ENCODE measurements at places on chromosomes 4 and X.

DNA sequence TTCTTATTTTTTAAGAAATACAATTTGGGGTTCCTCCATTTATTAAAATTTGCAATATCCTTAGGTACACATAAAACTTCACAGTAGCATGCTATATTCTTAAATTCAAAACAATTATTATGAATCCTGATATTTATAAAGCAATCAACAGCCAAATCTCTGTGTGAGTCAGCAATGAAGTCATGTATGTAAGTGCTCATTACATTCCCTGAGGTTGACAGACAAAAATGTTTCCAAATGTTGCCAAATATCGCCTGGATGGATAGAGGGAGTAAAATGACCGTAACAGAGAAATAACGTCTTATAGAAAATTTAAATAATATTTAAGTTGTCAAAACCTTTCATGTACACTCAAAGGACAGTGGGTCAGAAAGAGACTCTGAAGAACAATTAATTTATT lies 220.0 kb downstream of the PCDH18 start:
- no peak for DNase-seq

GRCh38 chr4:174681723-174682300 lies 147.2 kb downstream of the GLRA3 start:
- DNase-seq = no peak

DNA sequence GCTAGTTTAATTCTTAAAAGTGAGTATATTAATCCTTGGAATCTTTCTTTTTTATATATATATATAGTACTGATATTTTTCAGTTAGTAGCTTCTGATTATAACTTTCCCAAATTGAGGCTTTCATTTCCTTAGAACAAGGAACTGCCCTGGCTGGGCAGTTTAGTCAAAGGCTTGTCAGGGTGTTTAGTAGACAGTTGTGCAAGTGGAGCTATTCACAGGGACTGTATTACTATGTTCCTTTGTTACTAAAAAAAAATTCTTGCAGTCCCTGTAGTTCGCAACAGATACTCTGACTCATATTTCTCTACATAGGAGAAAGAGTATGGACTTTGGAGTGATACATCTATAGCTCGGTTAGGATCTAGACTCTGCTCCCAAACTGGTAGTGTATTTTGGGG lies 20.8 kb downstream of the USO1 start:
- no peak for DNase-seq

GRCh38 chr4:77045490-77045889 lies 30.3 kb downstream of the CCNI start:
- no peak for DNase-seq

GRCh38 chr4:74158466-74159142 lies 686 bp downstream of the MTHFD2L start:
- no peak for DNase-seq

- DNase-seq = no peak
Measured at GRCh38 chrX:24335871-24336270, 22.0 kb upstream of the SUPT20HL2 start.

DNA sequence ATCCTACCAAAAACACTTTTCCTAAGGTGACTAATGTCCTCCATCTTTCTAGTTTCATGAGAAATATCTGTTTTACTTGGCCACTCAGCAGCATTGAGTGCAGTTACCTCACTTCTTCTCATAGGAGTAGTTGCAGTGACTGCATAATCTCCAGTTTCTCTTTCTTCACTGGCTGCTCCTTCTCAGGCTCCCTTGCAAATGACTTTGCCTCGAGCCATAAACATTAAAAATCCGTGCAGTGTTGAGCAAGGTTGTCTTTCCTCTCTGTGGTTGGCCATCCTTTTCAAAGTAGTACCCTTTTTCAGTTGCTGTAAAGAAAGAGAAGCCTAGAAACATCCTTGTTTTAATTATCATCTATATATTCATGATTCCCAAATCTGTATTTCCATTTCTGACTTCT lies 10.2 kb upstream of the PRKG2 start:
- no peak for DNase-seq

- no peak for DNase-seq
Measured at GRCh38 chr4:148235809-148236208, 206.4 kb downstream of the NR3C2 start.

DNA sequence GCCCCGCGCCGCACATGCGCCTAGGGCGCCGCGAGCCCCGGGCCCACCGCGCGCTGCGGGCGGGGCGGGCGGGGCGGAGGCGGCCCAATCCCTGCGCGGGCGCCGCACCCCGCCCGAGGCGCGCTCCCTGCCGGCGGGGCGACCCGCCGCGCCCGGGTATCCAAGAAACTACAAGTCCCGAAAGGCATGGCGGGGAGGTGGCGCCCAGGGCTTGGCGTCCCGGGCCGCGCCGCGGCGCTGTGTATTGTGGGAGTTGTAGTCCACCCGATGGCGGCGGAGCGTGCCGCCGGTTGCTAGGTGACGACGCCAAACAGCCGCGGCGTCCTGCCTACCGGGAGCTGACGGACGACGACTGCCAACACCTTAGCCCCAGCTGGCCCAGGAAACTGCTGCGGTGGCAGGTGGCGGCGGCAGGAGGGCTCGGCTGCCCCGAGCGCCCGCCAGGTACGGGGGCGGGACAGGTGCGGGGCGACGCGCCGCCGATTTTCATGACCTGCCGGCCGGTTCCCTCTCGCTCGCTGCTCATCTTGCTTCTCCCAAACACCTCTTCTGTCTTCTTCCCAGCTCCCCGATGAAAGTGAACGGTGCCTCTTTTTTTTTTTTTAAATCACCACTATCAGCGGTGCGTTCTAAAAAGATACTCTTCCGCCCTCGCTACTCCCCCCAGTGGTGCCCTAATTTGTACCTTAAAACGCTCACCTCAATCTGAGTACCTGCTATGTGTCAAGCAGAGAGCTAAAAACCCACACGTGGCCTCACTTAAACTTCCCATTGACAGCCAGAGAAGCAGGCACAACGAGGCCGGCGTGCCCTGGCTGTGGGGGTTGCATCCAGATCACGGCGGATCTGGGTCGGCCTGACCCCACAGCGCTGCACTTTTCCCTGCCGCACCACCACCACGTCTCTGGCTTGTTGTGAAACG lies at the start of gene CFAP99:
Gene CFAP99 (plus strand): TSS at position 306 of the 922 bp plus-strand sequence.
- DNase-seq = peak; percentile 96

DNA sequence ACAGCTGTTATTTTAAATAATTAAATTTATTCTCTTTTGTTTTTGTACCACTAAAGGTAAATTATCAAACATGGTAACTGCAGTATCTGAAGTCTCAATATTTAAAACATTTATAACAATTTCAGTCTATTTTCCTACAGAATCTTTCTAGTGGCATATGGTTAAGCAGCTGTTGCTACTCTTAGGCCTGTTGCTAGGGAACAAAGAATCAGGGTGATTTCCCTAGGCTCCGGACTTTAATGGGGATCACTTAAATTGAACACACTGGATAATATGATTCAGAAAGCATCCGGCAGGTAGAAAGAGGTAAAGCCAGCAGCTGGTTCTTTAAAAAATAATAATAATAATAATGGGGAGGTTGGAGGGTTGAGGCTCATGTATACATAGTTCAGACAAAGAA lies 17.6 kb downstream of the FBXO8 start:
- no peak for DNase-seq

- DNase-seq = no peak
Measured at GRCh38 chrX:78109458-78109857, 5.4 kb downstream of the PGK1 start.

- DNase-seq = no peak
Measured at GRCh38 chr4:73856518-73856917, 3.4 kb downstream of the PF4V1 start.

- DNase-seq = no peak
Measured at GRCh38 chr4:1376841-1377605, 29.2 kb downstream of the NKX1-1 start.

DNA sequence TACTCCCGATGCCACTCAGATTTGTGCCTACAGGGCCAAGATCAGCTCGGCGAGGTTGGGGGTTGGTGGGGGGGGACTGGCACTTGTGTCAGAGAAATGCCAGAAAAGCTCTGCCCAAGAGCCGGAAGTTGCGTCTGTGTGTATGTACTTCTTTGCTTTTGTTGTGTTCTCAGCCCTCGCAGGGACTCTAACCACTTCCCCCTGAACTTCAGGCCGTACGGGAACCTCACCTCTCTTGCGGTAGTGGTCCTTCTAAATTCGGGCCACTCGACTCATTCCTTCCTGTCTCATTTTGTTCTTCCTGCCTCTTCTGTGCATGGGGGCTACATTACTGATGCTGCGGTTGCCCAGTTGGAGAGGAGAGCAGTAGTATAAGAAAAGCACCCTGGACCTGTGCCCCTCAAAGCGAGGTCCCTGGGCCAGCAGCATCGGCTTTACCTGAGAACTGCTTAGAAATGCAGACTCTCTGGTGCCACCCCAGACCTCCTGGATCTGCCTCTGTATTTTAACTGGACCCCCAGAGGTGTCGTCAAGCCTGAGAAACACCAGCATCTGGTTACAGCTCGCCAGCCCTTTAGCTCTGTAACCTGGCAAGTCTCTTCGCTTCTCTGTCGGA lies 146.3 kb upstream of the RPS6KA3 start:
- DNase-seq = peak; percentile 5

GRCh38 chrX:8284131-8284530 lies 113.1 kb upstream of the VCX2 start:
- DNase-seq = no peak

DNA sequence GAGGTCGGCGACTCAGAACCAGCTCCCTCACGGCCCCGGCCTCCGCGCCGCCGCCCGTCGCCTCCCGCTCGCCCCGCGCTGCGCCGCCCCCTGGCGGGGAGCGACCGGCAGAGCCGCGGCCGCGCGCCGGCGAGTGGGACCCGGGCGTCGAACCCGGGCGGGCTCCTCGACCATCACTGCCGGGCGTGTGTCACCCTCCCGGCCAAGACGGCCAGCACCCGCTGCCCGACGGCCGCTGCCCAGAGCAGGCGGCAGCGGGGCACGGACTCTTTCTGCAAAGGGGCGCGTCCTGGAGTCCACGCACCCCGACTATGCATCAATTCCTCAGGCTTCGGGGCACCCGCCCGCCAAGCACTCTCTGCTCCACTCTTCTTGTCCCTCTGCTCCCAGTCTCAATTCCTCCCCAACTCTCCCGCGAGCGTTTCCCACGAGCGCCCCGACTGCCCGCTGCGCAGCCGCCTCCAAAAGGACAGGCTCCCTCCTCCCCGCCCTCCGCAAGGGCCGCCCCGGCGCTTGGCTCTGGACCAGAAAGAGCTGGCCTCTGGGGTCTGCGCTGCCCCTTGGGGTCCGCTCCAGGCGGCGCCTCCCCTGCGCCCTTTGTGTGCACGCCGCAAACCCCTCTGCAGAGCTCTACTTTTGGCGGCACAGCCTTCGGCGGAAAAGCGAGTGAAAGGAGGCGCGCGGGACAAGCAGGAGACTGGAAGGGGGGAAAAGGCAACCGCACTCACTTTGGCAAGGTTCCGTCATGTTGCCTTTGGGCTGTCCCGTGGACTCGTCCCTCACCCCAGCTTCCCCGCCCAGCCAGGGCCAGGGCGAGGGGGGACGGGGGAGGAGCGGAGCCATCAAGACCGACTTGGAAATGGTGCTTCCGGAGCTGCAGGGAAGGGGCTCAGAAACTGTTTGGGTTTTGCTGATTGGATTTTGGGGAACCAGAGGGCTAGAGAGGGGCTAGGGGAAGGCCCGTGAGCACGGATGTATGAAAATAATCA lies 1.0 kb downstream of the PDE5A start:
- DNase-seq = peak; percentile 22

DNA sequence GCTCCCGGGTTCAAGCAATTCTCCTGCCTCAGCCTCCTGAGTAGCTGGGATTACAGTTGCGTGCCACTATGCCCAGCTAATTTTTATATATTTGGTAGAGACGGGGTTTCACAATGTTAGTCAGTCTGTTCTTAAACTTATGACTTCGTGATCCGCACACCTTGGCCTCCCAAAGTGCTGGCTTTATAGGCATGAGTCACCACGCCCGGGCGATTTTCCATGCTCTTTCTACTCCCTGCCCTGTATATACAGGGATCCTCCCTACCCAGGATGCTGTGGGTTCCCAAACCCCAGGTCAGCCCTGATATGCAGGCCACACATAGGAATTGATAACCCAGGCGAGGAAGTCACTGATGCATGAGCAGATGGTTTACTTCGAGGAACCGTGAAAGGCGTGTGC lies 31.4 kb downstream of the SSX5 start:
- no peak for DNase-seq

- no peak for DNase-seq
Measured at GRCh38 chr4:130563185-130563888, 1467.4 kb downstream of the C4orf33 start.

- no peak for DNase-seq
Measured at GRCh38 chr4:4853921-4854648, 5.4 kb upstream of the MSX1 start.

GRCh38 chr4:102439236-102439614 lies 61.9 kb upstream of the NFKB1 start:
- no peak for DNase-seq

DNA sequence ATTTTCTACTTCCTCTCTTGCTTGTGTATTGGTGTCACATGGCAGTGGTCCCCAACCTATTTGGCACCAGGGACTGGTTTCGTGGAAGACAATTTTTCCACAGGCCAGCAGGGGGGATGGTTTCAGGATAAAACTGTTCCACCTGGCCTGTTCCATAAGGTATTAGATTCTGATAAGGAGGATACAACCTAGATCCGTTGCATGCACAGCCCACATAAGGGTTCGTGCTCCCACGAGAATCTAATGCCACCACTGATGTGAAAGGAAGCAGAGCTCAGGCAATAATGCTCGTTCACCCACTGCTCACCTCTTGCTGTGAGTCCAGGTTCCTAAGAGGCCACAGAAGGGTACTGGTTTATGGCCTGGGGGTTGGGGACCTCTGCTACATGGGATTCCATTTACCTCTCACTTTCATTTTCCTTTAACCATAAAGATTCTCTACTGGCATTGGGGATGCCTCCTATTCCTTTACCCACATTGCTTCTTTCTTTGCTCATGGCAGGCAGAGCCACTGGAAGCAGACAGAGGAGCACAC lies 38.1 kb downstream of the SEC31A start:
- DNase-seq = no peak

GRCh38 chr4:17385403-17385802 lies 126.5 kb downstream of the QDPR start:
- DNase-seq = no peak

- no peak for DNase-seq
Measured at GRCh38 chrX:38220415-38221390, at the start of gene SRPX. Gene SRPX, minus strand, starts transcription at chrX:38220871. Its CDS starts 79 bp downstream, at chrX:38220792.

DNA sequence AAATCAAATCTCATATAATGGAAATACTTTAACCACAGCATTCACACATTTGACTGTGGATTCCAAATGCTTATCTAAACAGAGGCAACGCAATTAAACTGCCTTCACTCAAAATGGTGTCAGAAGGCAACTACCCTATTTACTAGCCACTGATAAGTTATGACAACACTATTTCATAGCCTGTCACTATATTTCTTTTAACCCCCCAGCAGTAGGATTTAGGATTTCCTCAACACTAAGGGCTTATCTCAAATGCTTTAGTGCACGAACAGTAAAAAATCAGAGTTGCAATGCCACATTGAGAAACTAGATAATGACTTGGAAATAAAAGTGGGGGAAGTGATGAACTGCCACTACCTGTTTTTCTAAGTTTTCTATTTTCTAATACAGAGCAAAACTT lies 66.7 kb downstream of the DHX15 start:
- DNase-seq = no peak

- no peak for DNase-seq
Measured at GRCh38 chrX:30971774-30972603, 82.9 kb upstream of the TAB3 start.

GRCh38 chrX:105869701-105870100 lies 47.4 kb downstream of the NRK start:
- DNase-seq = no peak

GRCh38 chr4:6225469-6225868 lies 25.1 kb upstream of the JAKMIP1 start:
- DNase-seq = no peak

- no peak for DNase-seq
Measured at GRCh38 chrX:100381619-100382018, 28.5 kb downstream of the PCDH19 start.

- DNase-seq = no peak
Measured at GRCh38 chr4:69038582-69038981, 57.7 kb upstream of the UGT2B7 start.
